ENCODE measurements at places on chromosomes 7 and 10.

GRCh38 chr7:151491859-151492258 lies 27.8 kb downstream of the RHEB start:
- H3K4me1 ChIP-seq: peaks cover 35% of the 10 kb centered on the region
- H3K27ac ChIP-seq: no peak overlapping the region
- DNase-seq: no peak
- H3K4me3 ChIP-seq: no peak overlapping the region

DNA sequence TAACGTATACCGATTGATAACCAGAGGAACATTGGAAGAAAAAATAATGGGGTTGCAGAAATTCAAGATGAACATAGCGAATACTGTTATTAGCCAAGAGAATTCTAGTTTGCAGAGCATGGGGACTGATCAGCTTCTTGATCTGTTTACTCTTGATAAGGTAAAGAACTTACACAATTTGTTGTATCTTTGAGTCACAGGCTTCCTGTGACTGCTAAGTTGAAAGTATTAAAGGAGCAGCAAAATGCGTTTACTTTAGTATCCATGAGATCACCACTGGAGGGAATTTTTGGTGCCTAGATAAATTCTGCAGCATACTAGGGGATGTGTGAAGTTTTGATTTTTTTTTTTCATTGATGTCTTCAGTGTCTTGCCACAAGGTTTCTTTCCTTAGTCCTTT lies 103.6 kb downstream of the BTAF1 start:
- no peak for DNase-seq
- no peaks in the 10 kb centered on the region for H3K27me3 ChIP-seq
- no peak overlapping the region for H3K27ac ChIP-seq
- no peaks in the 10 kb centered on the region for H3K4me1 ChIP-seq
- H3K36me3 ChIP-seq: peaks cover 45% of the 10 kb centered on the region

GRCh38 chr7:99109108-99110051 lies 34.5 kb downstream of the SMURF1 start:
- H3K4me3 ChIP-seq: no peak overlapping the region
- H3K27ac ChIP-seq: no peak overlapping the region
- DNase-seq: no peak
- no peaks in the 10 kb centered on the region for H3K36me3 ChIP-seq
- no peaks in the 10 kb centered on the region for H3K27me3 ChIP-seq
- H3K4me1 ChIP-seq: peaks cover 28% of the 10 kb centered on the region

DNA sequence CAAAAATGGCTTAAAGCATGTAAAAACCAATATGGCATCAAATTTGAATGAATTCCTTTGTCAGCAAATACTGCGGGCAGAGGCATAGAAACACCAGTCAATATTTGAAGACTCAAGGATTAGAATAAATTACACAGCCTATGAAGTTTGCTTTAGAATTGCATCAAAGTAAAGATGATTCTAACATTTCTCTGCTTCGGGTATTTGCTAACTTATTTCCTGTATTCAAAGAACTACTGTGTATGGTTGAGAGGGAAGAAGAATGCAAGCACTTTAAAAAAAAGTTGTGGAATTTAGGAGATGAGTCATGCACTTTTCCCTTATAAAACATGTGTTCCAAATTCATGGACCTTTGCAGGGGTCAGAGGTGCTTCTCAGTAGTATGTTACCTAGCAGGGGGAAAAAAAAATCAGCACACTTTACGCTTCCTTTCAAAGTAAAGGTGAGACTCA lies 90.1 kb downstream of the PIP4K2A start:
- peak overlapping the region; percentile 70 for H3K27ac ChIP-seq
- no peak overlapping the region for H3K4me3 ChIP-seq
- H3K27me3 ChIP-seq: no peaks in the 10 kb centered on the region
- no peaks in the 10 kb centered on the region for H3K36me3 ChIP-seq

GRCh38 chr10:99369126-99369525 lies 40.0 kb downstream of the CNNM1 start:
- no peak overlapping the region for H3K4me3 ChIP-seq
- H3K27ac ChIP-seq: no peak overlapping the region
- H3K27me3 ChIP-seq: no peaks in the 10 kb centered on the region
- no peaks in the 10 kb centered on the region for H3K36me3 ChIP-seq
